ENCODE measurements at places on chromosomes 11 and 22.

- no peak for DNase-seq
Observed at GRCh38 chr11:87819151-87819550, 356.1 kb downstream of the RAB38 start.

- DNase-seq: peak; percentile 8
Observed at GRCh38 chr22:42022162-42022847, 23.7 kb downstream of the WBP2NL start.

GRCh38 chr11:124681421-124681820 lies 7.7 kb downstream of the SPA17 start:
- DNase-seq: no peak

- DNase-seq: no peak
Observed at GRCh38 chr11:36033082-36033751, 89.4 kb downstream of the LDLRAD3 start.

DNA sequence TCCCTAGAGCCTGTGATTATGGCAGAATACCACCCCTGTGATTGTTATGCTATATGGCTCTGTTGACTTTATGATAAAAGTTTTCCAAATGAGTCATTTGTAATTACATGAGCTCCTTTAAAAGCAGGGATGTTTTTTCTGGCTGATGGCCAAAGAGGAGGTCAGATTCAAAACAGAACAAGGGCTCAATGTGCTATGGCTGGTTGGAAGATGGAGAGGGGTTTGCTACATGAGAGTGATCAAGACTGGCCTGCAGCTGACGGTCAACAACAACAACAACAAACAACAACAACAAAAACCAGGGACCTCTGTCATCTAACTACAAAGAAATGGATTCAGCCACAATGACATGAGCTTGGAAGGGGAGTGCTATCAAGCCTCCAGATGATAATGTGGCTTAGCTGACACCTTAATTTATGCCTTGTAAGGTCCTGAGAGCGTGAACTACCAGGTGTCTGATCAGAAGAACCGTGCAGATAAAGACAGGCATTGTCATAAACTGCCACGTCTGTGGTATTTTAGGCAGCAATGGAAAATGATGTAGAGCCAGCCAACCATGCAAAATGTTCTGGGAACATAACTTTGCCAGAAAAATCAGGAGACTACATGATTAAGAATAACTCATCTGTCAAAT lies 47.2 kb downstream of the PIWIL3 start:
- peak; percentile 77 for DNase-seq

GRCh38 chr22:38270091-38270992 lies 2.5 kb downstream of the TMEM184B start:
- no peak for DNase-seq

GRCh38 chr11:78390809-78391208 lies 26.8 kb downstream of the GAB2 start:
- no peak for DNase-seq

DNA sequence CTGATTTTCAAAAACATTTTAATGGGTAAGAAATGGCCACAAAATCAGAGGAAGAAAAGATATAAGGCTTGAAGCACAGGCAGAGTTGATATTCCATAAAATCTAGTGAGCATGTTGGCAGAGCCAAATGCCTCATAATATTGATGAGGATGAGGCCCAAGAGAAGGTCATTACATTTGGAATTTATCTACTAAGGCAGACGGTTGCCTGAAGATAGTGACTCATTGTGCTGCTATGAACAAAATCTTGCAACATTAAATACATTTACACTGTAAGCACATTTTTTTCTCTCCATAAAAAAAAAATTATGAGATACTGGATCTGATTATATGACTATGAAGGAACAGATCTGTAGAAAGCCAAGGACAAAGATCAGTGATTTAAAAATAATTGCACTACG lies 881.4 kb upstream of the CHORDC1 start:
- no peak for DNase-seq

DNA sequence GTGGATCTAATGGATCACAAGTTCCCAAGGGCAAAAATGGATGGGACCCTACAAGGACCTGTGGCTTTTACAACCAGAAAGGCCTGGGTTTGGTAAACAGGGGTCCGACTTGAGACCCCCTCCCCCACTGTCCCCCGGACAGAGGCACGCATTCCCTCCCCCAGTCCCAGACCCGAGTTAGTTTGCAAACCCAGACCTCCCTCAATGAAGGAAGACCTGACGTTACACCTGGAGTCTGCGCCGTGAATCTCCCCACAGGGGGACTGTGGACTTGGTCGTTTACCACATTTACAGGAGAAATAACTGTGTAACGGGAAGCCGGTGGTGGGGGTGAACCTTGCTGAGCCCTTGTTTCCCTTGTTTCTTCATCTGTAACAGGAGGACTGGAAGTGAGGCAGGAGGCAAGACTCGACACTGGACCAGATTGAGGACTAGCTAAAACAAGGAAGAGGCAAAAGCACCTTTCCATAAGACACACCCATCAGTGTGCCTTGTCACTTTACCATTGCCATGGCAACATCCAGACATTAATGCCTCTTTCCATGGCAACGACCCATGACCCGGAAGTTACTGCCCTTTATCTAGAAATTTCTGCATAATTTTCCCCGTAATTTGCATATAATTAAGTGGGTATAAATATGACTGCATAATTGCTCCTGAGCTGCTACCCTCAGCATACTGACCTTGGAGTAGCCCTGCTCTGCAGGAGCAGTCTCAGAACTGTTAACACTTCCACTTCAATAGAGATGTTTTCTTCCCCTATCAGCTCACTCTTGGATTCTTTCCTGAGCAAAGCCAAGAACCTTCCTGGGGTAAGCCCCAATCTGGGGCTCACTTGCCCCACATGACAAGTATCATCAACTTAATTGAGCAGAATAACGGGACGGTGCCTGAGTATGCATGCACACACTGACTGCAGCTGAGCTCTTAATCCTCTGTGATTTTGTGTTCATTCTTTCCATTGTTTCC lies 25.4 kb downstream of the PDGFB start:
- DNase-seq: no peak

DNA sequence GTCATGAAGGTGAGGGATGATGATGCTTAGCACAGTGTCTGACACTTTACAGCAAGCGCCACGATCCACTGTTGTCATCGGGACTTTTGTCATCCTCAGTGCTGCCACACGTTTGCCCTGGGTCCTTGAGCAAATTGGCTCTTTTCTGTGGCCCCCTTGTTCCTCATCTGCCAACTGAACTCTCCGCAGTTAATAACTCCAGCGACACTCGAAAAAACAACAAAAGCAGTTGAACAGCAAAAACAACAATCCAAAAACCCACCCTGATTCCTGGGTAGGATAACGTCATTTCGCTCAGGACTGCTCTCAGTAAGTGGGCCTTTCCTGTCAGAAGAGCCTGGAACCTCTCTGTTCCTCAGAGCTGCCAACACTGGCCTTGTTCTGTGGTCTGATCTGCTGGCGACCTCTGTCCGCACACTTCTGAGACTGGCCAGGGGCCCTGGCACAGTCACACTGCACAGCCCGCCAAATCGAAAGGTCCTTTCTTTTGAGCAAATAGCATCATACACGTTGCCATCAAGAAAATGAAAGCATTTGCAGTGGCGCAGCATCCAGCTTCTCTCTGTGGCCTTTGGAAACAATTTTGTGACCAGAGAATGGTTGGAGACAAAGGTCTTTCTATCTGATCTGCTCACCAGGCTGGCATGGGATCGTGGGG lies 79.9 kb upstream of the SYT13 start:
- no peak for DNase-seq

GRCh38 chr11:108881131-108881530 lies 216.3 kb downstream of the DDX10 start:
- DNase-seq: no peak

Measured in hematopoietic multipotent progenitor cell treated with erythropoietin and hydrocortisone succinate and interleukin-3 and kit ligand, for 6 days (in vitro differentiated cells).